ENCODE measurements at places on chromosomes 2 and 18. TPM values are rescaled to one million over a fixed set of nuclear protein-coding genes. Genes with fewer than 3 reads are reported as not detected.

GRCh38 chr18:79867666-79868065 is 69.9 kb downstream of the KCNG2 start:
- no peak for DNase-seq

DNA sequence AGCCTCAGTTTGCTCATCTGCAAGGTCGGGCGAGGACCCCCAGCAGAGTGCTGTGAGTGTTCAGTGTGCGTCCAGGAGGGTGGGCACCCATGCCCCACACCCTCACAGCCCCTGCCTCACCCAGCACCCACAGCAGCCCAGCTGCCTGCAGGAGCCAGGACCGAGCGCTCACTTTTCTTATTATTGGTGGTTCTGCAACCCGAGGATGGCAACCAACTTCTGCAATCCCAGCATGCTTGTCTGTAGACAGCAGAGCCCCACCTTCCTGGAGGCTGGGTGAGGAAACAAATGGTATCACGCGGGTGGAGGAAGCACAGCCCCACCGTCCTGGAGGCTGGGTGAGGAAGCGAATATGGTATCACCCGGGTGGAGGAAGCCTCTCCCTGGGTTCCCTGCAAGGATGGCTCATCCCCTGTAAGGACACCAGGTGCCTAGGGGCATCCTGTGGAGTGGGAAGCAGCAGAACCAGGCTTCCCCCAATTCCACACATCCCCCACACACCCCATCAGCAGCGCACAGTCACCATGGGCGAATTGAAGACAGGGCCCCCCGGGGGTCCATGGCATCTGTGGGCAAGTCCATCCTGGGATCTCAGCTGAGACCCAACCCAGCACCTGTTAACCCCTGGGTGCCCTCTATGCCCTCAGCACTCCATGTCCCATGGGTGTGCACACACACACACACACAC is 220.5 kb upstream of the RAB6C start:
- no peak for DNase-seq

DNA sequence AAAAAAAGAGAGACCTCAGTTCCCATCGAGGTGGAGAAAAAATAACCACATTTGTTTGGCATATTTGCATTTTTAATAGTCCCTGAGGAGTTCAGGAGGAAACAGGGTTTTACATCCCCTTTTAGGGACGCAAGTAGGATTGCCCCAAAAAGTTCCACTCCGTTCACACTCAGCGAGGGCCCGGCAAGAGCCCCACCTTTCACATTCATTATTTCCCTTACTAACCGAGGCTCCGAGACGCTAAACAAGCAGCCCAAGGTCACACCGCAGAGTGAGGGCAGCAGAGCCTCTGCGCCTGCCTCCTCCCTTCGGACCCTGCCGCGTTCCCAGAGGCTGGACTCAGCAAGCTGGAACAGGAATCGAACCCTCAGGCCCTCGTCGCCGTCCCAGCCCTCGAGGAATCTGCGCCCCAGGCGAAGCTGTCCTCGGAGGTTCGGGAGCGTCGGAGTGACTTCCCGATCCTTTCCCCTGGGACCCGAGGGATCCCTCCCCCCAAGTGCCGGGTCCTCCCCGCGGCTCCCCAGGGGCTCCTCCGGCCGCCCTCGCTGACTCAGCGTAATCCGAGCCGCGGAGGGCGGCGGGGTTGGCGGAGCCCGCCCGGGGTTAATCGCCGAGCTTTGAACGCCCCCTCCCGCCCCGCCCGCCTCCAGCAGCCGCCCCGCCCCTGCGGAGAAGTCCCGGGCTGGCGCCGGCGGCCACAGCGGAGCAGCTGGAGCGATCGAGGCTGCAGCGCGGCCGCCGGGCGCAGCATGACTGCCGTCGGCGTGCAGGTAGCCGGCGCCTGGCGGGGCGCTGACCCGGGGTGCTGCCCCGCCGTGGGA is at the start of gene TMEM37:
TMEM37 (plus strand) TSS at position 700 of the 821 bp plus-strand sequence; CDS start at position 750, 50 bp downstream.
- DNase-seq: no peak

GRCh38 chr2:189583227-189584198 is 2.9 kb upstream of the SLC40A1 start:
- no peak for DNase-seq

GRCh38 chr2:43444989-43445645 is 150.7 kb downstream of the THADA start:
- no peak for DNase-seq

DNA sequence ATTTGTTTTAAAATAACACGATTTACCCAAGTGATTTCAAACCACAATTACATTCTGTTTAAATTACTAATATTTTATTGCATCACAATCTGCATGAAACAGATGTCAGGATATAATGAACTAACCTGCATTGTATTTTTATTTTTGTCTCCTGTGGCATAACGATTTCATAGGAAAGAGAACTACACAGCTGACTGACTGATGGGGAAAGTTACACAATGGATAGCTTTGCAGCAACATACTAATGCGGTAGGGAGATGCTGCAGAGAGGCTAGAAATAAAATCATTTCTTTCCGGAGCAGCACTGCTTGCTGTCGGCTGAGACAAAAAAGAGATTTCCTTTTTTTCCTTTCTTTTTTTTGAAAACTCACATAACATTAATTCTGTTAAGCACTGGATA is 36.9 kb downstream of the SCN1A start:
- no peak for DNase-seq

DNA sequence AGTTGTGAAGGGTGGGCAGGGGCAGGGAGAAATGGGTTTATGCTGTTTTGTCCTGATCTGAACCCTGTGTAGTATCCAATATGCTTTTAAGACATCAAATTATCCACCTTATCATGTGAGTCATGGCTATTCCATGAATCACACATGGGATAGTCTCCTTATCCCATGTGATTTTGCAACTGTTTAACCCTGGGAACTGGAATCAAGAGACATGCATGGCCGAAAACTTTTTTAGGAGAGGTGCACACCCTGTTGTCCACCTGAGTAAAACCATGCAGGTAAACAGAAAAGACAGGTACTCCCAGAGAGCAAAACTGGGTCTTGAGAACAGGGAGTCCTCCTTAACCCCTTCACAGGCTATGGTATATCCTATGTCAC is 490.6 kb upstream of the HS6ST1 start:
- DNase-seq: no peak

GRCh38 chr2:144520756-144521487 is 1.0 kb upstream of the ZEB2 start:
- DNase-seq: no peak

GRCh38 chr2:231359948-231360347 is 35.6 kb upstream of the B3GNT7 start:
- no peak for DNase-seq

GRCh38 chr18:6013171-6013810 is 118.0 kb upstream of the TMEM200C start:
- DNase-seq: no peak

- no peak for DNase-seq
These were observed 273.2 kb upstream of the RGPD4 start for GRCh38 chr2:107553539-107553938.

GRCh38 chr2:239596253-239596652 is 195.4 kb upstream of the HDAC4 start:
- no peak for DNase-seq

DNA sequence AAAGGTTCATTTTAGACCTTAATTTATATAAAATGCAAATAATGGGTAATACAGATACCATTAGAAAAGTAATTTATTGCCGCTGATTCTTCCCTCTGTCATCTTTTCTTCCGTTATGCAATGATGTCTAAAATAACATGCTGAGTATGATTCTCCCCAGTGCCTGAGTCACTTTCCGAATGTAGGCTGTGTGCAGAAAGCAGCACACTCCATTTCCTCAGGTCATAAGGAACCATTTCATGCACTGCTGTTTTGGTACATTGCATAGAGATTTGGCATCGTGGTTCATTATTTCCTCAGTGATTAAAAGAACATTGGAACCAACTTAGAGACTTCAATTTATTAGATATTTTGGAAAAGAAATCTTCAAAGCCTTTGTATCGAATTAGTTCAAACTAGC is 173.5 kb downstream of the CDH2 start:
- no peak for DNase-seq

DNA sequence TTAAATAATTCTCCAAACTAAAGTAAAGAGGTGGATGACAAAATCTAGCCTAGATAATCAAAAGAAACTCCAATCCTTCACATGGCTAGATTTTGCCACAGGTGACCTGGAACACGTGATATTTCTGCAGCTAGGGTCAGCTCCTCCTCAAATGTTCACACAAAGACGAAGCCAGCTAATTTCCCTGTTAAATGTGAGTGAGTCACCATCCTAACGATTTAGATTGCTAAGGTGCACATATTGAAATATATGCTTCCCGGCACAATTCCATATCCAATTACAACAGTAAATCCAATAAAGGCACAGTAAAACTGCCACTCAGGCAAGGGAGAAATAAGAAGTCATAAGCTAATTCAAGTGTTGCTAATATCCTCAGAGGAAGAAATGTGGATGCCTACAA is 28.7 kb downstream of the IKZF2 start:
- DNase-seq: no peak

DNA sequence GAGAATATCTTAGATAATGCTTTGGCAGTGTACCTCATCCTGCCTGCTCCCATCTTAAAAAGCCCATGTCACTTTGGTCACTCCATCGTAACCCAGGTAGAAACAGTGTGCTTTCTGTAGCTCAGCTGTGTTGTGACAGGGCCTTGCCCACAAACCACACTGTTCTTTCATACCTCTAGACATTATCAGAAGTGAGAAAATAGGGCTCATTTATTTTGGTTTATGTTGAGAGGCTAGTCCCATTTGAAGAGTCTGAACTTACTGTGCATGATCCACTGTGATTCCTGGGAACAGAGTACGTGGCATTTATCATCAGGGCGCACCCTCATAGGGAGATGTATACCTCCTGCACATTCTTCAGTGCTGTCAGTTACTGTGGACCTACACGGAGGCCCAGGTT is 69.7 kb downstream of the FEZ2 start:
- no peak for DNase-seq

DNA sequence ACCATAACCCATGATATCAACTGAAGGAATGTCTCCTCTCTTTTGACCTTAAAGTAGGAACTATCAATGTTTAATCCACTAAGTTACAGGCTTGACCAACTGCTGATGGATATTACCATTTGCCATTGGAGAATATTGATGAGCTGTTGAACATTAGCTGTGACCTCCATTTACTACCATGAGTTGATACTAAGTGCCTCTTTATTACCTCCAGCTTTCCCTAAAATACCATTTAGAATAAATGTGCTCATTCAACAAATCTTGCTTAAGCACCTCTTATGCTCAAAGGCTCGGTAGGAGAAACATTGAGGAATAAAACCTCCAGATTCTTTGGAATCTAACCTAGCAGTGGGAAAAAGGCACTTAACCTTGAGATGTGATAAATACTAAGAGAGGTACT is 81.2 kb downstream of the FAM124B start:
- DNase-seq: no peak

GRCh38 chr2:43171789-43172188 is 54.6 kb downstream of the ZFP36L2 start:
- no peak for DNase-seq

DNA sequence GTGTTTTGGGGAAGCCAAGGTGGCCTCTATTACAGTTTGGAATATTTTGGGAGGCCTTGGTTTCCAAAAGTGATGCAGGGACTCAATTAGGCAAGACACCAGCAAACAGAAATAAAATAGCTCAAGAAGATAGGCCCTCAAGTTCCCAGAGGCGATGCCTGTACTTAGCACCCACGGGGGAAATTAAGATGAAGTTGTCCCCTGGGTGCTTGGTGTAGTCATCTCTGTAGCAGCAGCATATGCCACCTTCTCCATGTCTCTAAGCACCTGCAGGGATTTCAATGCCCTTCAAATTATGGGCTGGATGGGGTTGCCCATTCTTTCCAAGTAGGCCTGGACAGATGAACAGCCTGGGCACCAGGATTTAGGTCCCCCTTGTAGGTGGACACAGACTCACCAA is 185.0 kb downstream of the CTIF start:
- no peak for DNase-seq

GRCh38 chr2:17149945-17150344 is 368.3 kb downstream of the RAD51AP2 start:
- DNase-seq: no peak

- no peak for DNase-seq
These were observed 478.7 kb upstream of the TCF4 start for GRCh38 chr18:56066524-56067213.

DNA sequence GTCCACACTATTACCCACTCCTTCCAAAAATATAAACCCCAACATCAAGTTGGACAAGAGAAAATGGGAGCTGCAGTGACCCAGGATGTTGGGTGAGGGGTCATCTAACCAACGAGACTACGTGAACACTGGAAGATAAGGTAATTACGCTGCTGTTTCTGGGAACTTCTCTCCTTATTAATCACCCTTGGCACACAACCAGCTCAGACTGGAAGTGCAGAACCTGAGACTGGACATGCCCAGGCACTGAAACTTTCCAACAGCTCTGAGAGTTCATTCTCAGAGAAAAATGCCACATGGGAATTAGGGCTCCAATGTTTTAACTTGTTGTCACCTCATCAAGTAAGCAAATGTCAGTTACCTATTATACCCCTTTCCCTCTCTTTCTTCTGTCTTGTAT is 135.3 kb downstream of the CCDC148 start:
- no peak for DNase-seq

GRCh38 chr2:216758256-216759155 is 63.2 kb upstream of the IGFBP5 start:
- no peak for DNase-seq

- no peak for DNase-seq
These were observed 52.1 kb upstream of the FOSL2 start for GRCh38 chr2:28340312-28341202.

DNA sequence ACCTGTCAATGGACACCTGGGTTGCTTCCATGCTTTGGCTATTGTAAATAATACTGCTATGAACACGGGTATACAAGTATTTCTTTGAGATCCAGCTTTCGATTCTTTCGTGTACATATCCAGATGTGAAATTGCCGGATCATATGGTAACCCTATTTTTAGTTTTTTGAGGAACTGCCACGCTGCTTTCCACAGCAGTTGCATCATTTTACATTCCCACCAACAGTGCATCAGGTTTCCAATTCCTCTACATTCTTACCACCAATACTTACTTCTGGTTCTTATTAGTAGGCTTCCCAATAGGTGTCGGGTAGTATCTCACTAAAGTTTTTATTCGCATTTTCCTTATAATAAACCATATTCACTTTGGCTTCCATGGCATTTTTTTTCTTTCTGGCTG is 69.6 kb downstream of the PID1 start:
- DNase-seq: no peak

- DNase-seq: peak; percentile 15
These were observed 62.4 kb downstream of the TXNL1 start for GRCh38 chr18:56575819-56576663.

The FABP1 gene
- 0.36 TPM for total RNA-seq

The SCG2 gene
- total RNA-seq: 1.7 TPM

The SNORC gene
- total RNA-seq: 6.8 TPM

The NYAP2 gene
- not detected for total RNA-seq

The CCDC142 gene
- 24.2 TPM for total RNA-seq

The GREB1 gene
- 0.90 TPM for total RNA-seq

The NEB gene
- total RNA-seq: 0.10 TPM

The RGPD4 gene
- total RNA-seq: not detected

Data from Panc1 (cell line).